ENCODE measurements at places on chromosomes 7 and 10.

DNA sequence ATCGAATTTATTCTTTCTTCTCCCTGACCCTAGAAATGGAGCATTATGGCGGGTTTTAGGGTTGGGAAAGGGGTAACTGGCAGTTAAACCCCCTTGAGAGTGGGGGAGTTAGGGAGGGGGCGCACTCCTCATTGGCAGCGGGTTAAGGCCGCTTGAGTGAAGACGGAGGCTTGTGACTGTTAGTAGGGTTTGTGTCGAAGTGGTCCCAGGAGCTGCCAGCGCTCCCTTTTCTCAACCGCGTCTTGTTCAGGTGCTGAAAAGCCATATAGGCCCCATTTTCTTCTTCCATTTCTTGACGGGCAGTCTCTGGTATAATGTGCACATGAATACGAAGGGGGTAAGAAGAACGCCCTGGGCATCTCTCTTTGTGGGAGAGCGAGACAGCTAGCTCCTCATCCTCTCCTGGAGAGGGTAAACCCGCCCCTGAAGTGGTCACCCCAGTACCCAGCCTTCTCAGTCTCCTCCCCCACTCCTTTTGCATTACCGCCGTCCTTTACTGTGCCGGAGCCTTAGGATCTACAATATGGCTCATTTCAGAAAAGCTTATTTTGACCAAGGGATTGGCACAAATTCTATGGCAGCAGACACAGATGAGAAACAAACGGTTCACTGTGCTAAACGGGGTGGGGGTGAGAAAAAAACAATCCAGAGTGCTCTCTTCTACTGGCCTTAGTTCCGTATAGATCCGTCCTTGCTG is 836 bp downstream of the KMT2E start:
- peak; percentile 58 for DNase-seq

GRCh38 chr10:58513188-58514110 is 777 bp downstream of the BICC1 start:
- DNase-seq, result no peak

GRCh38 chr10:132605390-132605789 is 67.8 kb downstream of the INPP5A start:
- no peak for DNase-seq

GRCh38 chr10:94366382-94366781 is 3.6 kb upstream of the NOC3L start:
- no peak for DNase-seq

DNA sequence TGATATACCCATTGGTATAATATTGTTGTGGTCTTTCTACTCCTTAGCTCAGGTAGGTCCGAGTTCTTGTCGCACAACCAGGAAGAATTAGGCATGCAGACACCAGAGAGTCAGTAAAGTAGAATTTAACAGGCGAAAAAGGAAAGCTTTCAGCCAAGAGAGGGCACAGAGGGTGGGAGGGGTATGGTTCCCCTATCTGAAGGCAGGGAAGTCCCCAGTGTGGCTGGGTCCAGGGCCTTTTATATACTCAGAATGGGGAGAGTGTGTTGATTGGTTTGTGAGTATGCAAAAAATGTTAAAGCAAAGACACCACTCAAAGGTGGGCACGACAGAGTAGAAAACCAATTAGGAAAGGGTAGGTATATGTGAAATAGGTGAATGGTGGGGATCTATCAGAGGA is 53.9 kb downstream of the IMMP2L start:
- DNase-seq, result no peak

- no peak for DNase-seq
Measured at GRCh38 chr10:32084185-32084851, 28.1 kb upstream of the KIF5B start.

GRCh38 chr7:155256081-155256760 is 41.5 kb upstream of the INSIG1 start:
- no peak for DNase-seq

GRCh38 chr7:32042900-32043299 is 27.3 kb downstream of the PDE1C start:
- DNase-seq, result no peak

GRCh38 chr10:47358457-47358856 is 10.3 kb downstream of the RBP3 start:
- no peak for DNase-seq

DNA sequence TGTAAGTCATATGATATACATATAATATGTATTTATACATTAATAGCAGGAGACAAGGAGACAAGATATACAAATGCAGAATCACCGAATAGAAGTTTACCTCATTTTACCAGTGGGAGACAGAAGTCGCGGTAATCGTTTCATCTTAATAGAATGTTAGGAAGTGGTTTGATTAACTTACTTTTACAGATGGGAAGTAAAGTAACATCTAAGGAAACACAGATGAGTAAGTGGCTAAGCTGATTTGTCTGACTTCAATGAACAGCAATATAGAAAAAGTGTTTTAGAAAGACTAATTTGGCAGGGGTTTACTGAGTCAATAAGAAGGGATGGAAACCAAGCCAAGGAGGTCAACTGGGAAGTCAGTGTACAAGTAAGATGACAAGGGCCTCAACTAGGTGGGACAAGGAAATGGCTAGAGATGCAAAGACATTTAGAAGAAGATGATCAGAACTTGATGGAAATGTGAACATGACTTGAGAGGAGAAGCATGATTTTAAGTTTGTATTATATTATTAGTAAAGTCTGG is 36.2 kb upstream of the FAM133B start:
- DNase-seq, result no peak

DNA sequence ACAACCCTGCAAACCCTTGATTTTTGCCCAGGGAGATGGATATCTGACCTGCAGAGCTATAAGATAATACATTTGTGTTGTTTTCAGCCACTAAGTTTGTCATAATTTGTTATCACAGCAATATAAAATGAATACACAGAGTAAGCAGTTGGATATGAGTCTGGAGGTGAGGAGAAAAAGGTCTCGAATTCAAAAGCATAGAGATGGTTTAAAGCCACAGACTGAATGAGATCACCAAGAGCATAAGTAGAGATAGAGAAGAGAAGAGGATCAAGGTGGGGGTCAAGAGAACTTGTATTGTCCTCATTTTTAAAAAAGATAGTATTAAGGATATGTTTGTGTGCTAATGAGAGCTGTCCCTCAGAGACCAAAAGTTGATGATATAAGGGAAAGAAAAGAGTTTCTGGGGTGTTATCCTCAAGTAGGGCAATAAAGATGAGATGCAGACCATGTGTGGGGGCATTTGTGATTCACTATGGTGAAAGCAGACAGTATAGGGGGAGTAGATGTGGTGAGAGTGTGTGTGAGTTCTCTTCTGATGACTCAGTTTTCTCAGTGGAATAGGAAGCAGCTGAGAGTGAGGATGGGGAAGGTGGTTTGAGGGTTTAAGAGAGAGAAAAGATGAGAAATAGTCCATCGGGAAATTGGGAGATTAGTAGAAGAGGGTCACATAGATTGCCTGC is 25.8 kb upstream of the PCGF5 start:
- DNase-seq, result peak; percentile 34

DNA sequence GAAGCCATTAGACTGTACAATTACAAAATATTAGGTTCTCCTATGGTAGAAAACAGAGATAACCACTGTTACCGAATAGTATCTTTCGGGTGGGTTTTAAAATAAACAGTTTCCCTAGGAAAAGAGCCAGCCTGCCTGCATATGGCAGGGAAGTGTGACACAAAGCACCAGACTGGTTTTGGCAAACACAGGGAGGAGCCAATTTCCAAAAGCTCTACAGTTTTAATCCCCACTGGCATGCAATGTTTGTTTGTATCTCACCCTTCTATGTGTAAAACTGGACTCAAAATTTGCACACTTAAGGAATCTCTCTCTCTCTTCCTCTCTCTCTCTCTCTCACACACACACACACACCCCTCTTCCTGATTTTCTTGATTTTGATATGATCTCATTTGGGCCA is 261.7 kb downstream of the ETV1 start:
- no peak for DNase-seq

- DNase-seq, result no peak
Measured at GRCh38 chr7:39333701-39334100, 232.5 kb upstream of the YAE1 start.

DNA sequence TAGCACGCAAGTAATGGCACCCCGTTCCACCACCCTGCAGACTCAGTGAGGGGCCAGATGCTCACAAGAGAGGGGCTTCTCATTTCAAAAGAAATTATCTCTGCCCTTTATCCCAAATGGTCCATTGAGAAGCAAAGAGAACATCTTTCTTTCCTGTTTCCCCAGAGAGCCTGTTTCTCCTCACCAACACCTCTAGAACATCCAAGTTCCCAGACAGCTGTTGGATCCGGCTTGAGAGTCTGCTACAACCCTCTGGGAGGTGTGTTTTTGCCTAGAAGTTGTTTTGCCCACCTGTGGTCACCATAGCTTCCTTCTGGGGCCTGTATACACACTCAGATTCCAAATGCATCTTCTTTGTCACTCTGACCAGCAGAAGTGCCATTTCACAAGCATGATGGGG is 637.4 kb downstream of the LRMDA start:
- no peak for DNase-seq

DNA sequence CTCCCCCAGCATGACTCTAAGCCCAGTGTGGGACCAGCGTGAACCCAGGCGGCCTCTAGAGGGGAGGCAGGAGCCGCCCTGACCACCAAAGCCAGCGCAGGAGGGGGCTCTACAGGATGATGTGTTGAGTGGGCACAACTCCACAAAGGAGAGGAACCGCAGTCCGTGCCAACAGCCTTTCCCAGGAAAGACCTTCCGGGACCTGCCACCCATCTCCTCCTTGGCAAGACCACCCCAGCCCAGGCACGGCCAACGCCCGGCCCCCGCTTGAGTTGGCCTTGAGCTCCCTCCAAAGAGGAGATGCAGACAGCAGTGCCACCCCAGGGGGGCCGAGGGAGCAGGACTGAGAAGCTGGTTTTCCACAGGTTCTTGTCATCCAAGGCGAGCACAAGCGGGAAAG is 38.9 kb downstream of the PTPRN2 start:
- DNase-seq, result no peak

DNA sequence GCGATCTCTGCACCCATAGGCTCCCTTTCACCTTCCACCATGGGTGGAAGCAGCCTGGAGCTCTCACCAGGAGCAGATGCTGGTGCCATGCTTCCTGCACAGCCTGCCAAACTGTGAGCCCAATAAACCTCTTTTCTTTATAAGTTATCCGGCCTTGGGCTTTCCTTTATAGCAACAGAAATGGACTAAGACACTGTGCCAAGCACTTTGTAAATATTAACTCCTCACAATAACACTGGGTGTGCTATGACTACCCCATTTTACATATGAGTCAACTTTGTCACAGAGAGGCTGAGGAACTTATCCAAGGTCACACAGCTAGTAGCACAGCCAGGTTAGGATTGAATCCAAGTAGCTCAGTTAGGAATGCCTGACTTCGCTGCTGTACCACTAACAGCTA is 79.7 kb upstream of the KCNMA1 start:
- no peak for DNase-seq

GRCh38 chr7:33837356-33837851 is 67.9 kb upstream of the BMPER start:
- no peak for DNase-seq

GRCh38 chr7:78020874-78021249 is 222.3 kb downstream of the PHTF2 start:
- DNase-seq, result no peak

DNA sequence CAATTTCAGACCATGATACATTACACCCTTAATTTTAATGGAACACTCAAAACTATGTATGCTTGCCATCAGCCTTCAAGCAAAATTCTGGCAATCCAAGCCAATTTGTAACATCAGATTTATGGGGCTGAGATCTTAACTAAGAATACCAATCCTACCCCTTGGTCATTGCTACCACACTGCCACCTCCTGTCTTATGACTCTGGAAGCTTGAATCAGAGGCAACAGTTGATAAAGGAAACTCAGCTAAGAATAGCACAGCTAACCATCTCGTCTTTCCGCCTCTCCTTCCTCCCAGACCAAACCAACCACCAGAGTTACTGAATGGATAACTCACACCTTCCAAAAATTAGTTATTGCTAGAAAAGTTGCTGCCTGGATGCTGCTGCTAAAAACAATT is 7.4 kb downstream of the IGF2BP3 start:
- DNase-seq, result no peak

- no peak for DNase-seq
Measured at GRCh38 chr7:121945066-121945465, 72.1 kb downstream of the PTPRZ1 start.

GRCh38 chr10:80599424-80599847 is 61.7 kb downstream of the SH2D4B start:
- peak; percentile 44 for DNase-seq

GRCh38 chr7:78993341-78993740 is 460.1 kb downstream of the MAGI2 start:
- DNase-seq, result no peak

DNA sequence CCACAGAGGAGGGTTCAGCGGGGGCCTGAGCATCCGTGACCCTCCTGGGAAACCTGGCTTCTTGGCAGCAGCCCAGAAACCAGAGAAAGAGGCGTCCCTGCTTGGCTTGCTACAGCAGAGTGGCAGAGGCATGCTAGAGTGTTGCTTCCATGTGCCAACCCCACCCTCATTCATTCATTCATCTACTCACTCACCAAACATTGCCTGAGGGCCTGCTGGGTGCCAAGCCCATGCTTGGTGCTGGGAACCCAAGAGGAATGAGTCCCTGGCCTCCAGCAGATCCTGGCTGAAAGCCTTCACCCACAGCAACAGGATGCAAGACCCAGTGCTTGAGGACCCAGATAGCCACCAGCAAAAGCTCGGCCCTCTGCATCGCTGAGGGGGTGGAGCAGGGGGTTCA is 129.0 kb downstream of the CDH23 start:
- no peak for DNase-seq

- no peak for DNase-seq
Measured at GRCh38 chr10:67819768-67820204, 18.2 kb downstream of the DNAJC12 start.

- DNase-seq, result no peak
Measured at GRCh38 chr10:80871083-80871482, 333.4 kb downstream of the SH2D4B start.

DNA sequence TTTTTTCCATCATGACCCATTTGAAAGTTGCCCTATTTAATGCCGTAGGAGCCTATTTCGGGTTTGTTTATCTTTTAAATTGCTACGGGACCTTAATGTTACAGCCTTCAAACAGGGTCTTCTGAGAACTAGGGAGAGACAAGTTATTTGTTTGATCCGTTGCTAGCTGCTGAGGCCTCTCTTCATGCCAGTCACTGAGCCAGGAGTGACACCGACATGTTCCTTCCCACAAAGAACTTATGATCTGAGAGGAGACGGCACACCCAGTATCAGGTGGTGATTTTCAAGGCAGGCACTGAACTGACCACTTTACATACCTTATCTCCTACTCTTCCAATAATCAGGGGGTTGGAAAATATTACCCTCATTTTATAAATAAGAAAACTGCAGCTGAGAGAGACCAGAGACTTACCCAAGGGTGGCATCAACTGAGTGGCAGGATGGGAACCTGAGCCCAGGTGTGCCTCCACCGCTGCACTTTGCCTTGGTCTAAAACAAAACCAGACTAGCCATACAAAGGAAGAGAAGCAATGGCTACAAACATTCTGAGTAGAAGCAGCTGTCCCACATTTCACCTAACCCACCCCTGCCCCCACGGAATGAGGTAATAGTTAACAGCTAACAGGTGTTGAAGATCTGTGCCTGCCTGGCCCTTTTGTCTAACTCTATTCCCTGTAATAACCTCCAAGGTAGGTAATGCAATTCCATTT is 40.5 kb downstream of the PPP1R3C start:
- no peak for DNase-seq

- DNase-seq, result no peak
Measured at GRCh38 chr7:64873155-64873500, 29.9 kb upstream of the ZNF273 start.
